ENCODE measurements at places on chromosomes 3 and 15. TPM values are rescaled to one million over a fixed set of nuclear protein-coding genes. Genes with fewer than 3 reads are reported as not detected.

DNA sequence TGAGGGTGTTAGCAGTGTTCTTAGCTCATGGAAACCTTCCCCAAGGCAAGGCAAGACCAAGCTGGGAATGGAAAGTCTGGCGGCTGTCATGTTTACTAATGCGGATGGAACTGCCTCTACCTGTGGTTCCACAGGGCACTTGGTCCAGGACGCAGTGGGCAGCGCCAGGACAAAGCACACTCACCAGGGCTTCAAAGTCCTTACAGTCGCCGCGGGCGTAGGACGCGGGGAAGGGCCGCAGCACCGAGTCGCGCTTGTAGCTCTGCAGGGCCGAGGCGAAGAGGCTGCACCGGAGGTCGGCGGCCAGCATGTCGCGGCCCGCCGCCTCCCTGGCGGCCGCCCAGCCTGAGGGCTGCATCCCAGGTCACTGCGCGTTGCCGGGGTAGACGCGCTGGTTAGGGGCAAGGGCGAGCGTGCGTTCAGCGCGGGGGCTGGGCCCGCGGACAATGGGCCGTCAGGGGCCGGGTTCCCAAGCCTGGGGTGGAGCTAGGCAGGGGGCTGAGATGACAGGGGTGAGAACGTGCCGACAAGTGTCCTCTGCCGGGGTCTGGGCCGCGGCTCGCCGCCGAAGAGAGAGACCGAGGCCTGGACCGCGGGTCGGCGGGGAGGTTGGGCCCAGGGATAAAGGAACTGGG, 497 bp downstream of the PARP16 start:
- DNase-seq, result no peak

GRCh38 chr3:167851171-167851570, 115.7 kb downstream of the SERPINI1 start:
- DNase-seq, result no peak

Gene GOLGA8J
- total RNA-seq, result not detected

- no peak for DNase-seq
Measured at GRCh38 chr15:75841626-75842025, 1.6 kb upstream of the UBE2Q2 start.

Gene CNTN4
- total RNA-seq, result 0.19 TPM

DNA sequence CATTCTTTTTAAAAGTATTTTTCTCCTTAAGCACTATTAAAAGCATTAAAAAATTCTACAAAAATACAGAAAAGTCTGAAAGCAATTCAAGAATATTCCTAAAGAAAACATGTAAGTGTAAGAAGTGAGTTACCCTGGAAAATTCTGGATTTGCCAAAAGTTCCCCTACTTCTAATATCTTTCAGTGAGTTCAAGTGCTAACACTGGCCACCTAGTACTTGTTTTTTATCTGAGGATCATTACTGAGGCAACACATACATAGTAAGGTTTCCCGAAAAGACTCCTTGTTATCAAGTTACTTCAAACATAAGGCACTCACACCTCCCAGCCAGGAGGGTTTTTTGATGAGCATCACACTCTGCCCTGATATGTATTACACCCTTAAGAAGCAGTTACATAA, 158.4 kb downstream of the TIGIT start:
- no peak for DNase-seq

Gene SLCO2A1
- total RNA-seq, result 2.2 TPM

Measured in glomerular endothelial cell (primary cell).